ENCODE measurements at places on chromosomes 4 and X.

GRCh38 chrX:13427441-13428052 lies 107.7 kb upstream of the ATXN3L start:
- no peak for DNase-seq

DNA sequence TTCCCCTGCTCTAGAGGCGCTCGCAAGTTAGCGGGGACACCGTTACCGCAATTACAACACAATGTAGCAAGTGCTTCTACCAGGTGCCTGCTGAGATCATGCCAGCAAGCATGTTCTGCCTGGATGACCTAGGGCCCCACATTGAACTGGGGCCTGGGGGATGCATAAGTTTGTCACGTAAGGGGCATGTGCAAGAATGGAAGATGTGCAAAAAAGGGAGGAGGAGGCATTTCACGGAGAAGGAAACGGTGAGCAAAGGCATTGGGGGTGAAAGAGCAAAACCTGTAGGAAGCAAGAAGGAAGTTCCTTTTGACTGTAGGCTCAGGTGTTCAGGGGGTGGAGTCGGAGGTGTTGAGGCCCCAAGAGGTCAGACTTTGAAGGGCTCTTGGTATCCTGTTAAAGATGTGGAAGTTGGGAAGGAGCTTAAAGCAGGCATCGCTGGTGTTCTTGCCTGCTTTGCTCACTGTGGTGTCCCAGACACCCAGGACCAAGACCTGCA lies 602 bp upstream of the SCARB2 start:
- DNase-seq, result no peak

DNA sequence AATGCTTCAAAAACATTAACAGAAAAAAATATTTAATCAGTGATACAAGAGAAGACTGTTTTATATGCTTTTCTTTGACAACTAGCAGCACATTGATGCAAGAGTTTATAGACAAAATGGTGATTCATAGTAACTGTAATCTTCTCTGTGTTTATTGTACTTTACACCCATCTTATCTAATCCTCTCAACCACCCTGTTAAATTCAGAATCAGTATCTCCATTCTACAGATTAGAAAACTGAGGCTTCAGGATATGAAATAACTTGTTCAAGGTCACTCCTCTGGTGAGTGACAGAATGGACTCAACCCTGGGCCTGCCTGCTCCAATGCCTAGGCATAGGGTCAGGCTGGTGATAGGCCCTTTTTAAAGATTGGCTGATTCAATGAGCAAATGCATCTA lies 26.1 kb upstream of the TMEM184C start:
- DNase-seq, result no peak

- no peak for DNase-seq
Measured at GRCh38 chr4:40857956-40858355, 108.2 kb downstream of the NSUN7 start.

GRCh38 chr4:102687982-102688433 lies 72.8 kb downstream of the MANBA start:
- DNase-seq, result no peak

DNA sequence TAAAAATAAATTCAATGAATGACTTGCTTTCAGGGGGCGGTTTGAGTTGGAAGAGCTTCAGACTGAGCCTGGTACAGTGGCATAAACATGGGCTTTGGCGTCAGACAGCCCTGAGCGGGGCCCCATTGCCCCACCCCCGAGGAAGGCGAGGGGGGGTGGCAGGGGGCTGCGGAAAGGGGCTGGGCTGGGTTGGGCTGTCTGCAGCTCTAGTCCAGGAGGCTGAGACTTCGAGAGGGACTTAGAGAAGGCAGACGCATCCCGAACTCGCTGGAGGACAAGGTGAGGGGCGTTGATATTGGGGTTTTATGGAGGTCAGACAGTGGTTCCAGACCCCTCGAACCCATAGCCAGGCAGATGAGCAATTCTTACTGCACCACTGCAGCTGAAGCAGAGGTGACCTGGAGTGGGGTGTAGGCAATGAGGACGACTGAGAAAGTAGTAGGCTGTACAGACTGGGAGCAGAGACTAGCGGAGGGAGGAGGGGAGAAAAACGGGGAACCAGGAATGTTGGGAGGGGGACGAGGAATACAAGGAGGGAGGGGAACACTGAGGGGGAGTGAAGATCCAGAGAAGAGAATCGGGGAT lies at the start of gene MAGED2:
Gene MAGED2 (plus strand): TSS at position 222 of the 585 bp plus-strand sequence. CDS start 1,587 bp downstream, outside the sequence.
- DNase-seq, result no peak

DNA sequence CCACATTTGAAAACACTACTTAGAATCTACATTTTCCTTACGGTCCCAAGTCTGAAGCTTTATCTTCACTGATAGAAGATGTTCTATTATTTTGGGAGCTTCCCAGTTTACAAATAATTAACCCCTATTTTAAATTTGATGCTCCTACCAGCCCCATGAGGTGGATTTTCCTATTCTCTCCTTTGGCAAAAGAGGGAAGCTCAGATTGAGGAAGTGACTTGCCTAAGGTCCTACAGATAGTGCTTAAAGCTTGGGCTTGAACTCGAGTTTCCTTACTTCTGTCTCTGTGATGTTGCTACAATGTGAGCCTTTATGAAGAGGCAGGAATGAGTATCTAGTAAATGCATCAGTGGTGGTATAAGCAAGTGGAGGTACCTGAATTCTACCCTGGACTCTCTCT lies 27.5 kb downstream of the HEPH start:
- no peak for DNase-seq

- DNase-seq, result no peak
Measured at GRCh38 chr4:1350169-1350520, 3.1 kb downstream of the UVSSA start.

DNA sequence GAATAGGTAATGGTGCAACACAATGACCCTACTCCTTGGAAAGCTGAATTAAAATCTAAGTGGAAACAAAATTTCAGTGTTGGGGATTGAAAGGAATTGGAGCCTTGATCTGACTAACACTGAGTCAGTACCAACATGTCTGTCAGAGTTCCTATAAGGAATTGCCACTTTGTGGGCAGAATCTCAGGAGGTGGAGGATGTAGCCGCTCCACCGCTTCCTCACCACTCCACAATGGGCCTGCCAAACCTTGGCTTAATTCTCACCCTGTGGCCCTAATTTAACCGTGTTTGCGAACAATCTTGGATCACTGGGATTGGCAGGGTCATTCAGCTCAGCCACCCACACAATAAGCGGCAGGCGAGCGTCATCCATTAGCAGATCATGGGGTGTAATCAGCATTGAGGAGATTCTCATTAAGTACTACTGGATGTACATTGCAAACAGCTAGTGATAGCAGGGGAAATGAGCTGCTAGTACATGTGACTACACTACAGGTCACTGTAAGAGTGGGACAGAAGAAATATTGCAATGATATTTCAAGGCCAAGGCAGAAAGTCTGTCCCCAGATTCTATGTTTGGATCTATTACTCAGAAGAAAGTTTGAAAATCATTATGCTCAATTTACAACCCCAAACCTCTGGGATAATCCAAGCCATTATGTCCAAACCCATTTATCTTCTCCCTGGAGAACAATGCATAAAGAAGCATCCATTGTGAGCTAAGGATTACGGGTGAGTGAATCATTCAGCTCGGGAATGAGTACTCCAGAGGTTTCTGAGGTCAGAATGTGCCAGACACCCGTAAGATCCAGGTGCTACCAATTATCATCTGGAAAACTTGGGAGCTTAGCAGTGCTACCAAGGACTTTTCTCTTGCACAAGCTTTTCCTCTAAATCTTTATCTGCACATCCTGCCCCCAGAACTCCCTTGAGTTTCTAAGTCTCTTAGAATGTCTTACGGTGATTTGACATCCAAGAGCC lies 5.8 kb downstream of the SRPX start:
- no peak for DNase-seq

DNA sequence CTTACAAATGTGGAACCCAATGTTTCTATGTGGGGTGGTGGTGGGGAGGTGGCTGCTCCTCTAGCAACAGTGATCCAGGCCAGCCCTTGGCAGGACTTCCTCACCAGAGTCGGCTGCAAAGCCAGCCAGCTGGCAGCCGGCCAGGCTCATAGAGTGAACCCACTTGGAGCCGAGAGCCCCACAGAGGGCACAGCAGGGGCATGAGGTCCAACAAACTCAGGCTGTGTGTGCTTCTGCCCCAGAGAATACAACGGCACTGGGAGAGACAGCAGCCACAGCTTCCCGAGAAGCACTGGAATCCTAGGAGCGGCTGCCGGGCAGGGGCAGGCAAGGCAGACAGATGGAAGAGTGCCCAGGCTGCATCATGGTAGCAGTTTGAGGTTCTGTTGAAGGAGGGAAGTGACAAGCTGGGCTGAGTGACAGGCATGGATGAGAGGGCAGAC lies 23.5 kb upstream of the SOWAHD start:
- DNase-seq, result no peak
